ENCODE measurements at places on chromosomes 12 and 14.
A peak's percentile ranks its signal among the peaks of the same experiment; 100 is the strongest.

DNA sequence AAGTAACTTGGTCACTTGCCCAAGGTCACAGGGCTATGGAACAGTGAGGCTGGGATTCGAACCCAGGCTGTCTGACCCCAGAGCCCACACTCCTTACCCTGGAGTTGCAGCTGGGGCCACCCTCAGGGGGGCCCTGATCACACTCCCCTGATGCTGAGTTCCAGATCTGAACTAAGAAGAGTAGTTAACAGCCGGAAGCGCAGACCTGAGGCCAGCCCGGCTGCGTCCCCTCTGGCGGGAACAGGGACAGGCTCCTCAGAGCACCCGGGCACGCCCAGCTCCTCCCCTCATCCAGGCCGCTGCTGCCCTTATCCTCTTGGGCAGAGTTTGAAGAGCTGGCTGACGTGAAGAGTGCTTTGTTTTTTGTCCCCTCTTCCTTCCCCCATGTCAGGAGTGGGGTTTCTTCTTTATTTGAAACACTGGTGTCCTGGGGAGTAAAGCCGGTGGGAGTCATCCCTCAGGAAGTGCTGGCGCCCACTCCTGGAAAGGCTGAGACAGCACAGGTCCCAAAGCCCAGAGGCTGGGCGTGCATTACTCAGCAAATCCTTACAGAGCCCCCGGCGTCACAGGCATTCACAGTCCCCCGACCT lies 8.7 kb downstream of the PHB2 start:
- peak; percentile 81 for DNase-seq

GRCh38 chr12:42552822-42553221 lies 36.7 kb downstream of the PRICKLE1 start:
- DNase-seq: no peak

GRCh38 chr12:22447223-22447622 lies 97.1 kb downstream of the C2CD5 start:
- DNase-seq: peak; percentile 26

GRCh38 chr14:58736606-58737005 lies 98.8 kb downstream of the DACT1 start:
- DNase-seq: peak; percentile 44

DNA sequence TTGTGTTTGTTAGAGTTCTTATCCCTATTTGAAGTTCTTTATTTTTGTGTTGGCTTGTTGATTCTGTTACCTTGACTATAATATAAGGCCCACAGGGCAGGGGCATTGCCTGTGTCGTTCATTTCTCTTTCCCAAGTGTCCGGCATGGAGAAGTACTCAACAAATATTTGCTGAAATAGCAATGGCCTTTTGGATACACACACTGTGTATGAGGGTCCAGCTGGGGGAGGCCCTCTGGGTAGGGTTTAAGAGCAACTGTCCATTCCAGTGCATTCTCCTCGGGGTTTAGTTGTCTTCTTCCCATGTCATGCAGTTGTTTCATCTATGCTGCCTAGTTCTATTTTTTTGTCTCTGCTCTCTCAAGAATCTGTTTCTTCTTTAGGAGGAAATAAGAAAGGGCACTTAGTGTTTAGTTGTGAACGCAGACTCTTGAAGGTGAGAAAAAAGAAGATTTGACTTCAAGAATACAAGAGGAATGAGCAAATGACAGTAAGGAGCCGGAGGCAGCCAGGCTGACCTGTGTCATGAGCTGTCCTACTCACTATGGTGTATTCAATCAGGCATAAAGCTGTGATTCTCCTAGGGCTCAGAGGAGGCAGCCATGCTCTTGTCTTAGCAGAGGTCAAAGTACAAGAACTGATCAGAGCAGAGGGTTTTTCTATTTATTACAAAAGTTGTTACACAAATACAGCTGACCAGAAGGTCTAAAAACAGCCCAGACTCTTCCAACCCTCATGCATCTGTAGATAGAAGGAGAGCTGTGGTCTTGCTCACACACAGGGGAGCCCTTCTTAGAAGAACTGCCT lies 10.2 kb downstream of the ERG28 start:
- DNase-seq: no peak

DNA sequence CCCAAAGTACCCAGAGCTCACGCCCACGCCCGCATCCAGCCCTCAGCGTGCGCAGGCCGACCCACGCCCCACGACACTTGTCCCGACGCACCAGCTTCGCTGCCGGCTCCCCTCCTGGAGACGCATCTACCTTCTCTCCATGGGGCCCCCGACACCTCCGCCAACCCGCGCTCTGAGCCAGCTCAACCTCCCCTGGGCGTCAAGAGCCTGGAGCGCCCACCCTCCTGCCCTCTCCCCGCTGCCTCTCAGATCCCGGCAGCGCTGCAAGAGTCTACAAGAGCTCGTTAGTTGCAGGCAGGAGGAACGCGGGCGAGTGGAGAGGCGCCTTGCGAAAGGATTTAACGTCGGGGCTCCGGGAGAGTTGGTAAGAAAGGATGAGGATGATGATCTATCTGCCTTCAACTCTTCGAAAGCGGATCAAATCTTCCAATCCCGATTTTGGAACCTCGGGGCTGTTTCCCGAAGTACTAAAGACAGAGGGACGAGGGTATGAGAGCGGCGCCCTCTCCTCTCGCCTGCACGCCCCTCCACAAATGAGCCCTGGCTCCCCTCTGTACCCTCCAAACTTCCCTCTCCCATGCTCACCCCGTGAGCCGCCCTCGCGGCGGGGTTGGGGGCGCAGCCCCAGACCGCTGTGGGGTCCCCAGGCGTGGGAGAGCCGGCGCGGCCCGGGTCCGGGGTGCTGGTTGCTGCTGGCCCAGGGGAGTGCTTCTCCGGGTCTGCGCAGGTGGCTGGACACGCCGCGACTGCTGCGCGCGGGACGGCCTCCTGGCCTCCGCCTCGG lies 979 bp downstream of the LTBP2 start:
- no peak for DNase-seq

DNA sequence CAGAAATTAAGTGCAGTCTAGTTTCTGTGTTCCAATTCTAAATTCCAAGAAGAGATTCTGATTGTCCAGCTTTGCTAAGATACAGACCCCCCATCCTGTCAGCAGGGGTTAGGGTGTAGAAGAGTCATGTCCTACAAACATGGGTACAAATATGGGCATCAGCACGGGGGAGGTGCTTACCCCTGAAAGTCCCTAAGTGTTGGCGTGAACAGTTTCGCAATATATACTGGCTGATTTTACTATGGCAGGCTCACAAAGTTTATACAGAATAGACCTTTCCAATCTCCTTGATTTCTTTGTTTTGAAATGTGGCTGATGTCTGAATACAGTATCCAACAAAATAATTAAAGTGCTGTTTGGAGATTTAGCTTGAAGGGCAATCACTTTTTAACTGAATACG lies 71.6 kb upstream of the PPM1H start:
- no peak for DNase-seq

DNA sequence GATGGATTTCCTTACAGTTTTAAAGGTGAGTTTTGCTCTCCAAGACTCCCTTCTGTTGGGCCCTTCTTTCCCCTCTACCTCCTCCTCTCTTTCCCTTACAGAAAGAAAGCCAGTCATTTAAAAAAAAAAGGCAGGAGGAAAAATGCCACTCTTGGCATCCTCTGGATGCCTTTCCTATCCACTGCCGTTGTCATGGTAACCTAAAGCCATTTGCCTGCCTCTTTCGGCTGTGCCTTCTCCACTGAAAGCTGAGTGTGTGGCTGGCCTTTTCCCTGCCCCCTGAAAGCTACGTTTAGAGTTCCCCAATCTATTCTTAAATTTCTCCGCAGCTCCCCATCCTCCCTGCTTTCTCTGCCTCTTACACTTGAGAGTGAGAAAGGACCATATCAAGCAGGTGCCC lies 67.1 kb downstream of the TUNAR start:
- no peak for DNase-seq

- peak; percentile 94 for DNase-seq
These were observed 90.8 kb downstream of the RPS6KA5 start for GRCh38 chr14:90969531-90970166.

DNA sequence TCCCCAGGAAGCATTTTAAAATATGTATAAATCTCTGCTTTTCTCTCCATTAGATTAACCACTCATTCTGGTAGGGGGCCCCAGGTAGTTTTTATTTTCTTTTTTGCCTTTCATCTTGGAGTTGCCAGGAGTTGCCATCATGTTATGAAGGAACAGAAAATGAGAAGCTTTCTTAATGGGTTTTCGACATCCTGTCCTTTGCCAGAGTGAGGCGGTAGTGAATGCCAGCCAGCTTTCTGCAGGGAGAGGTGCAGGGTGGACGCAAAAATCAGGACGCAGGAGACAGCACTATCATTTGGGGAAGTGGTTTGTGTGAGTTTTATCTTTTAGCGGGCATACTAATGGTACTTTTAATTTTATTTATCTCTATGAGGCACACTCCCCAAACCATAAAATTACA lies 1.7 kb downstream of the RASSF8 start:
- peak; percentile 65 for DNase-seq

- no peak for DNase-seq
These were observed 1.9 kb upstream of the SLCO1A2 start for GRCh38 chr12:21336656-21337055.

- DNase-seq: no peak
These were observed 86.7 kb downstream of the B4GALNT3 start for GRCh38 chr12:546265-546919.

DNA sequence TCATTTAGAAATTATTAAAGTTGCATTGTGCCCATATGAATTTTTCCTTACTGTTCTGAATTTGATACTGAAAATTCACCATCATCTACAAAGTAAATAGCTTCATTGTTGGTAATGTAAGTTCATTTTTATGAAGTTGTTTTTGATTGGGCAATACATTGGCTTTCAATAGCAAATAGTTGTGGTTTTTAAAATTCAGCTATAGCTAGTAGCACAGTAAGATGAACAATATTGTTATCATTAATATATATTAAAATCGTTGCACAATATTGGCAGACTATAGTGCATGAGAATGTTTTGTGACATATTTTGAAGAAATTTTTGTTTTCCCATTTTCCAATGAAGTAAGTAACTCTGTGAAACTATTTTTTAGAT lies 575.0 kb downstream of the PRKD1 start:
- DNase-seq: no peak

DNA sequence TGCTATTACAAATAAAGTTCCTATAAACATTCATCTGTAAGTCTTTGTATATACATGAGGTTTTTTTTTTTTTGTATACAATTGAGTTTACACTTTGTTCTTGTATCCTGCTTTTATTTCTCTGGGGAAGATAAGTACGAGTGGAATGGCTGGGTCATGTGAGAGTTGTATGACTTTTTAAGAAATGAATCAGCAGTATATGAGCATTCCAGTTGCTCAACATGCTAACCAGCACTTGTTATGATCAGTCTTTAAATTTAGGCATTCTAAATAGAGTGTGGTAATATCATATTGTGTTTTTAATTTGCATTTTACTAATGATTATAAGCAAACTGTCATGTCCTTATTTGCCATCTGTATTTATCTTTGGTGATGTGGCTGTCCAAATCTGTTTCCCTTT lies 44.7 kb upstream of the AMIGO2 start:
- DNase-seq: no peak

GRCh38 chr12:84760091-84760865 lies 152.3 kb downstream of the SLC6A15 start:
- no peak for DNase-seq

DNA sequence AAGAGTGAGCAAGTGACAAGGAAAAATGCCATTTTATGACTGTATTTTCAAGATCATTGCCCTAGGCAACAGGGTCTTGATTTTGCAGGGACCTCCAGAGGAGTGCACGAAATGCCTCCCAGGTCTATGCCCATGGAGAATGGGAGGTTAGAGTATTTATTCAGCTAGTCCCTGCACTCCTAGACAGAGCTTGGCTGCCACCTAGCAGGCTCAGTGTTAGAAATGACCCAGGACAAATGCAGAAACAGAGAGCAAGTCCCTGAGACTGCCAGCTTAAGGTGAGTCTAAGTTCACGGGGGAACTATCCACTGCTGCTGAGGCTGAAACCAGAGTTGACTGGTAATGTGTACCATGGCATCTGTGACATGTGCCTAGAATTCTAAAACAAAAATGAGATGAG lies 506.4 kb downstream of the MED13L start:
- DNase-seq: peak; percentile 9

- no peak for DNase-seq
These were observed 93.3 kb upstream of the MAP1LC3B2 start for GRCh38 chr12:116465856-116466255.

DNA sequence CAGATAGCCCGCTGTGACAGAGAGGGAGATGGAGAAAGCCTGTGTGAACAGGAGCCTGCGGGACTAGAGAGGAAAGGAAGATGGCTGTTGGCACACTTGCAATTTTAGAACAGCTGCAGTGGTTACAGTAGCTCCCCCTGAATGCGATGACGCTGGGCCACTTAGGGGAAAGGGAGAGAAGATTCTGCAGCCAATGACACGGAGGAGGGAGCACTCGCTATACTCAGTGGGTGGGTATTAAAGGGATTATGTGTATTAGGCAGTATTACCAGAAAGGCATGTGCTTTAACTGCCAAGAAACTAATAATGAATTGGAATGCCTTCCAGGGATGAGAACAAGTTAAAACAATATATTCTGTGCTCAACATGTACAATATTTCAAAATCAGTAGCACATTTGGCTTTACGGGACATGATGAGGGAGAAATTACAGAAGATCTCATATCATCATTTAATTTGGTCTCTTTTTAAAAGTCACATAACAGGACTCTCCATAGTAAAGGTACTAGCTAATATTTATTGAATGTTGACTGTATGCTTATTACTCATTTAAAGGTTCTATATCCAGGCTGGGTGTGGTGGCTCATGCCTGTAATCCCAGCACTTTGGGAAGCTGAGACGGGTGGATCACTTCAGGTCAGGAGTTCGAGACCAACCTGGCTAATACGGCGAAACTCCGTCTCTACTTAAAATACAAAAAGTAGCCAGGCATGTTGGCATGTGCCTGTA lies 35.9 kb upstream of the FOS start:
- DNase-seq: peak; percentile 99

GRCh38 chr12:58238411-58238810 lies 297.0 kb downstream of the ATP23 start:
- peak; percentile 32 for DNase-seq

DNA sequence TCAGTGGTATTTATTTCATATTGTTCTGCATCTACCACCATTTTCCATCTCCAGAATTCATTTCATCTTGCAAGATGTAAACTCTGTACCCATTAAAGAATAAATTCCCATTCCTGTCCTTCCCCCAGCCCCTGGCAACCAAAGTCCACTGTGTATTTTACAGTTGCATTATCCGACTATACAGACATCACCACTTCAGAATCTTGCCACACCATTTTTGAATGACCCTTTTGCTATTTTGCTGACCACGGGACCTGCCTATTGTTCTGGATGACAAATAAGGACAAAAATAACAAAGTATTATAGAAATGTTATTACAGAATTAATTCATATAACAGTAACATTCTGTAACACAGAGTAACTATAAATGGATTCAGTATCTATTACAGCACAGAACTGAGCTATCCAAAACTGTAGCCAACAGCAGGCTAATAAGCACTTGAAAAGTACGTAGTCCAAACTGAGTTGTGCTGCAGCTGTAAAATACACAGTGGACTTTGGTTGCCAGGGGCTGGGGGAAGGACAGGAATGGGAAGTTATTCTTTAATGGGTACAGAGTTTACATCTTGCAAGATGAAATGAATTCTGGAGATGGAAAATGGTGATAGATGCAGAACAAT lies 61.3 kb downstream of the CDK17 start:
- peak; percentile 54 for DNase-seq

DNA sequence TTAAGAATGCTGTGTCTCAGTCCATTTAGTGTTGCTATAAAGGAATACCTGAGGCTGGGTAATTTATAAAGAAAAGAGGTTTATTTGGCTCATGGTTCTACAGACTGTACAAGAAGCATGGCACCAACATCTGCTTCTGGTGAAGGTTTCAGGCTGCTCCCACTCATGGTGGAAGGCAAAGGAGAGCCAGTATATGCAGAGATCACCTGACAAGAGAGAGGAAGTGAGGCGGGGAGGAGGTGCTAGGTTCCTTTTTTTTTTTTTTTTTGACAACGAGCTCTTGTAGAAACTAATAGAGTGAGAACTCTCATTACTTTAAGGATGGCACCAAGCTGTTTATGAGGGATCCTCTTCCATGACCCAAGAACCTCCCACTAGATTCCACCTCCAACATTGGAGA lies 121.6 kb downstream of the NUBPL start:
- DNase-seq: no peak

Data from muscle of leg (tissue), 16 donors.